ENCODE measurements at places on chromosomes 12 and 14.

GRCh38 chr14:104084251-104085002 is 1.1 kb upstream of the ASPG start:
- DNase-seq: no peak

DNA sequence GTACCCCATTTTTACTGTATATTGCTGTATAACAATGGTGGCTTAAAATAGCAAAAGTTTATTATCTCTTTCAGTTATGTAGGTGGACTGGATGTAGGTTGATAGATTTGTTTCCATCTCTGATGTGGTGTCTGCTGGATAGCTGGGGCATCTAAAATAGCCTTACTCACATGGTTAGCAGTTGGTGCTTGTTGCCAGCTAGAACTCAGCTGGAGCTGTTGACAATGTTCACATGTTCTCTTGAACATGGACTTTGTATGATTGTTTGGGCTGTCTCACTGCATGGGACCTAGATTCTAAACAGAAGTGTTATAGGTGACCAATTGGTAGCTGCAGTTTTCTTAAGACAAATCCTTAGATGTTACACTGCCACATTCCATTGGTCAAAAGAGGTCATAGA is 126.9 kb downstream of the GPHN start:
- no peak for DNase-seq

GRCh38 chr14:71536015-71536740 is 396.1 kb upstream of the RGS6 start:
- no peak for DNase-seq

DNA sequence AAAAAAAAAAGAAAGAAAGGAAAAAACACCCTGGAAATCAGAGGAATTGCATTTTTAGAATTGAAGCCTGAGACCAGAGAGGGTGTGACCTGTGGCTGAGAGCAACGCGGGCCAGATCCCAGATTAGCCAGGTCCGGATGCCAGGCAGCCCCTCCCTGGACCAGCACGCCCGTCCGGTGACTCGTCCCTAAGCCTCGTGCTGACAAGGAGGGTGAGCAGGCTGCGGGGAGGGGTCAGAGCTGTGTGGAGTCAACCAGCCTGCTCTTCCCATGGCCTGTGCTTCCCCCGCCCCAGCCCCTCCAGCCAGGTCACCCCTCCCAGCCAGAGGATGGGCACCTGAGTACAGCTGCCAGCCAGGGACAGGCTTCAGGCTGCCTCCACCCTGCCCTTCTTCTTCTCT is 4.2 kb upstream of the KLC1 start:
- DNase-seq: peak; percentile 41

DNA sequence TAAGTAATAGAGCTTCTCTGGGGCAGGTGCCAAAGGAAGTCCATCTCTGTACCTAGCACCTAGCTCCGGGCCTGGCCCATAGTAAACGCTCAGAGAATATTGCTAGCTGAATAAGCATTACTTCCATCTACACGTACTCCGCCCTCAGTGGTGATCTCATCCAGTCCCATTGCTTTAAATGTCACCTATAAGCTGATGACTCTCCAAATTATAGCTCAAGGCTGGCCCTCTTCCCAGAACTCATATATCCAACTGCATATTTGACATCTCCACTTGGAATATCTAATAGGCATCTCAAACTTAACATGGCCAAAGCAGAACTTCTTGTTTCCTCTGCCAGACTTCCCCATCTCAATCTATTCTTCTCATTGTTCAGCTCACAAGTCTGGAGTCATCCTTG is 6.9 kb upstream of the DYNLL1 start:
- no peak for DNase-seq

- no peak for DNase-seq
These were observed 222.5 kb upstream of the GRIP1 start for GRCh38 chr12:66901138-66901932.

- peak; percentile 90 for DNase-seq
These were observed 11.2 kb upstream of the PYGL start for GRCh38 chr14:50955373-50956043.
